Naive thymus-derived CD8-positive, alpha-beta T cell (primary cell): ENCODE measurements at places on chromosomes 12 and 14. TPM values are rescaled to one million over a fixed set of nuclear protein-coding genes. Genes with fewer than 3 reads are reported as not detected.

DNA sequence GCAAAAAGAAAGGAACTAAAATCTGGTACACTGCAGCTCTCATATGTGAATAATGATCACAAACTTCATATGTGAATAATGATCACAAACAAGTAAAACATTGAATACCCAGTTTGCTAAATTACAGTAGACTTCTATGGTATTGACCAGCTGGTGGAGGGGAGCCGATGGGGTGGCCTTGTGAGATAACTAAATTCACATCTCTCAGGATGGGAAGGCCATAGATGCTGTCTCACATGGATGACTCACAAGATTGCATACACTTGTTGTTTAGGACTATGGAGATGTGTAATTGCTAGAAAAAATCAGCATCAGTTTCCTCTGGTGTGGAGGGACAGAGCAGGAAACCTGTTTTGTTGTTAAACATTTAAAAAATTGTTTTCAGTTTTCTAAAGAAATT, 49.2 kb downstream of the ACACB start:
- no peaks in the 10 kb centered on the region for H3K27me3 ChIP-seq
- no peak for DNase-seq
- peaks cover 28% of the 10 kb centered on the region for H3K36me3 ChIP-seq
- H3K27ac ChIP-seq, result peak overlapping the region; percentile 11
- no peak overlapping the region for H3K4me3 ChIP-seq

- H3K27ac ChIP-seq, result peak overlapping the region; percentile 65
- peaks cover 67% of the 10 kb centered on the region for H3K4me1 ChIP-seq
- no peaks in the 10 kb centered on the region for H3K27me3 ChIP-seq
- H3K4me3 ChIP-seq, result peak overlapping the region; percentile 61
- H3K36me3 ChIP-seq, result peaks cover 11% of the 10 kb centered on the region
Observed at GRCh38 chr12:49564686-49565405, 3.1 kb downstream of the MCRS1 start.

GRCh38 chr14:20515846-20516245, 10.5 kb downstream of the RNASE10 start:
- DNase-seq, result no peak
- H3K4me1 ChIP-seq, result peaks cover 4% of the 10 kb centered on the region
- H3K27ac ChIP-seq, result no peak overlapping the region
- H3K4me3 ChIP-seq, result no peak overlapping the region
- peaks cover 2% of the 10 kb centered on the region for H3K27me3 ChIP-seq

GRCh38 chr12:42582498-42582897, 7.0 kb downstream of the PRICKLE1 start:
- H3K27me3 ChIP-seq, result peaks cover 35% of the 10 kb centered on the region
- no peak overlapping the region for H3K4me3 ChIP-seq
- no peaks in the 10 kb centered on the region for H3K36me3 ChIP-seq
- DNase-seq, result no peak
- no peak overlapping the region for H3K27ac ChIP-seq

DNA sequence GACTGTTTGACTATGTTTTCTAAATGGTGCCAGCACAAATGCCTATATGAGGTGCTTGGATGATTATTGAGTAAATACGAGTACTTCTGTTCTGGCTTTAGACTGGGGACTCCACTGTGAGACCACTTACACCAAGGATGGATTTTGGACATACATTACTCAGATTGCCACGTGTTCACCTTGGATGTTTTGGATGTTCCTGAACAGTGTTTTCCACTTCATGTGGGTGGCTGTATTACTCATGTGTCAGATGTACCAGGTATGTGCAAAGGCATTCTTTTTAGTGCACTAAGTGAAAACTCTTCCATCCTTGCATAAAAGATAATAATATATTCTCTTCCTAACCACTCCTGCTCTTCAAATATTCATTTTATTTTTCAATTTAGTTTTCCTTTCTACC, 30.7 kb downstream of the CSRP2 start:
- no peak for DNase-seq
- peak overlapping the region; percentile 62 for H3K27ac ChIP-seq
- peaks cover 42% of the 10 kb centered on the region for H3K36me3 ChIP-seq
- H3K4me1 ChIP-seq, result no peaks in the 10 kb centered on the region

- H3K27me3 ChIP-seq, result no peaks in the 10 kb centered on the region
- H3K4me1 ChIP-seq, result no peaks in the 10 kb centered on the region
- no peaks in the 10 kb centered on the region for H3K36me3 ChIP-seq
- H3K4me3 ChIP-seq, result no peak overlapping the region
- H3K27ac ChIP-seq, result peak overlapping the region; percentile 20
Observed at GRCh38 chr12:128914908-128915563, 61.8 kb downstream of the GLT1D1 start.

GRCh38 chr12:19129122-19129485, 429 bp upstream of the PLEKHA5 start:
- no peaks in the 10 kb centered on the region for H3K36me3 ChIP-seq
- peaks cover 19% of the 10 kb centered on the region for H3K4me1 ChIP-seq
- H3K27me3 ChIP-seq, result no peaks in the 10 kb centered on the region
- H3K27ac ChIP-seq, result peak overlapping the region; percentile 14
- DNase-seq, result no peak
- H3K4me3 ChIP-seq, result peak overlapping the region; percentile 83

DNA sequence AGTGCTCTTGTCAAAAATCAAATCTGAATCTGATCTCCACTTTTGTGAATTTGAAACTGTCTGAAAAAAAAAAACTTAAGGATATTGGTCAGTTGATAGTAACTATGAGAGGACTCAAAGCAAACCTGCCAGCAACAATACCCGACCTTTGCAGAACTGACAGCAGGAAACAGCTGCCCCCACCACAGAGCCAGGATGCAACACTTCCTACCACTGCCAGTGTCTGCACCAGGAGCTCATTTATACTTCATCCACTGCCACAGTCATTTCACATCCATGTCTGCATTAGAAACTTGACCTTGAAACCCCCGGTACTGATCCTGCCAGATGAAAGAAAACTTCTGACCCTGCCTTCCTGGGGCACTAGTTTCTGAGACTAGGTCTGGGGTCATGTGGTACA, 27.4 kb upstream of the RXYLT1 start:
- H3K27ac ChIP-seq, result no peak overlapping the region
- H3K4me1 ChIP-seq, result peaks cover 5% of the 10 kb centered on the region
- no peak overlapping the region for H3K4me3 ChIP-seq
- peaks cover 4% of the 10 kb centered on the region for H3K27me3 ChIP-seq
- no peaks in the 10 kb centered on the region for H3K36me3 ChIP-seq

GRCh38 chr12:104752881-104753280, 205.2 kb downstream of the SLC41A2 start:
- no peak for DNase-seq
- H3K27me3 ChIP-seq, result no peaks in the 10 kb centered on the region
- peaks cover 46% of the 10 kb centered on the region for H3K4me1 ChIP-seq
- H3K36me3 ChIP-seq, result peaks cover 17% of the 10 kb centered on the region

DNA sequence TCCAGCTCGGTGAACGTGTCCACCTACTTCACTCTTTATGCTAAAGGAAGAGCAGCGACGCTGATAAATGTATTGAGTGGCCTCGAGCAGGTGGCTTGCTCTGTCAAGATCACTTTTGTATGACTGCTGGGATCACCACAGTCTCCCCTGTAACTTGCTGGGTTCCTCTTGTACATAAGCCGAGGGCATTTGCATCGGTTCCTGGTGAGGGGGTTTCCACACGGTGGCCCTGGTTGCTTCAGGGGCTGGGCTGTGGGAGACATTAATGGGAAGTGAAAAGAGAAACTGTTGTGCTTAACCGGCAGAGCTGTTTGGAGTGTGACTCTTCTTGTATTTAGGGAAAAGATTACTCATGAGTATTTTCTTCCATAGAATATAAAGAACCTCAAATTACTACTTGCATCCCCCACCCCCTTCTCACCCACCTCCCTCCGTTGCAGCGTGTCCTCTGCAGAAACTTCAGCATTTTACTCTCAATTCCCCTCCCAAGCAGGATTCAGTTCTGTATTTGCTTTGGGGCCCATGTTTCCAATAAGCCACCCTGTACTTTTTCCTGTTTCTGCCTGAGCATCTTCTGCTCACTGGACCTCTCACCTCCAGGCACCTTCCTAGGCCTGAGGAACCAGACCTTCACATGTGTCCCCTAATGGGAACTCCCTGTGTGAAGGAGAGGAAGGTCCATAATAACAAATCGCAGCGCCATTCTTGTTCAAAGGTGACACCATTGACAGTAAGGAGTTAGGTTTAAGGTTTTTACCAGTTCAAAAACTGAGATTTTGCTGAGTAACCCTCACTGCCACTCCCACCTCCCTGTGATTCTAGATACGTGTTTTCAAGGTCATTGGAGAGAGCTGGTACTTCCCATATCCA, 187.0 kb downstream of the ETV6 start:
- H3K27ac ChIP-seq, result peak overlapping the region; percentile 31
- H3K27me3 ChIP-seq, result no peaks in the 10 kb centered on the region
- DNase-seq, result no peak
- peaks cover 58% of the 10 kb centered on the region for H3K4me1 ChIP-seq

- no peak overlapping the region for H3K4me3 ChIP-seq
- peaks cover 7% of the 10 kb centered on the region for H3K27me3 ChIP-seq
- no peaks in the 10 kb centered on the region for H3K4me1 ChIP-seq
- H3K36me3 ChIP-seq, result no peaks in the 10 kb centered on the region
- no peak overlapping the region for H3K27ac ChIP-seq
Observed at GRCh38 chr12:32507942-32508320, 108.6 kb downstream of the FGD4 start.

GRCh38 chr12:69366796-69367195, 7.3 kb downstream of the YEATS4 start:
- peaks cover 68% of the 10 kb centered on the region for H3K36me3 ChIP-seq
- H3K27ac ChIP-seq, result no peak overlapping the region
- no peak overlapping the region for H3K4me3 ChIP-seq
- no peaks in the 10 kb centered on the region for H3K27me3 ChIP-seq

GRCh38 chr12:121404734-121405133, 4.8 kb downstream of the RNF34 start:
- H3K27ac ChIP-seq, result no peak overlapping the region
- DNase-seq, result no peak
- H3K4me1 ChIP-seq, result peaks cover 47% of the 10 kb centered on the region
- no peaks in the 10 kb centered on the region for H3K27me3 ChIP-seq
- no peaks in the 10 kb centered on the region for H3K36me3 ChIP-seq
- H3K4me3 ChIP-seq, result no peak overlapping the region

- no peak overlapping the region for H3K4me3 ChIP-seq
- DNase-seq, result no peak
- H3K4me1 ChIP-seq, result no peaks in the 10 kb centered on the region
- H3K27me3 ChIP-seq, result peaks cover 10% of the 10 kb centered on the region
- H3K36me3 ChIP-seq, result no peaks in the 10 kb centered on the region
Observed at GRCh38 chr12:49885118-49885517, 18.6 kb downstream of the FAIM2 start.

- no peak overlapping the region for H3K27ac ChIP-seq
- no peak for DNase-seq
- no peaks in the 10 kb centered on the region for H3K27me3 ChIP-seq
- no peaks in the 10 kb centered on the region for H3K4me1 ChIP-seq
Observed at GRCh38 chr12:44509471-44509870, 366.6 kb downstream of the NELL2 start.

GRCh38 chr12:131984334-131984733, 34.6 kb downstream of the EP400 start:
- no peak for DNase-seq
- H3K27me3 ChIP-seq, result no peaks in the 10 kb centered on the region
- peaks cover 12% of the 10 kb centered on the region for H3K36me3 ChIP-seq
- H3K4me3 ChIP-seq, result no peak overlapping the region
- H3K27ac ChIP-seq, result no peak overlapping the region
- H3K4me1 ChIP-seq, result peaks cover 7% of the 10 kb centered on the region

GRCh38 chr12:72271451-72272090, 599 bp upstream of the TRHDE start:
- H3K36me3 ChIP-seq, result peaks cover 4% of the 10 kb centered on the region
- peaks cover 52% of the 10 kb centered on the region for H3K27me3 ChIP-seq
- DNase-seq, result no peak
- no peak overlapping the region for H3K4me3 ChIP-seq

GRCh38 chr12:58252914-58253313, 311.5 kb downstream of the ATP23 start:
- H3K27me3 ChIP-seq, result peaks cover 11% of the 10 kb centered on the region
- H3K36me3 ChIP-seq, result peaks cover 2% of the 10 kb centered on the region
- H3K27ac ChIP-seq, result no peak overlapping the region
- no peaks in the 10 kb centered on the region for H3K4me1 ChIP-seq

- H3K4me1 ChIP-seq, result peaks cover 7% of the 10 kb centered on the region
- H3K4me3 ChIP-seq, result no peak overlapping the region
- H3K27me3 ChIP-seq, result no peaks in the 10 kb centered on the region
- H3K27ac ChIP-seq, result no peak overlapping the region
- DNase-seq, result no peak
- no peaks in the 10 kb centered on the region for H3K36me3 ChIP-seq
Observed at GRCh38 chr14:31229638-31230572, 22.3 kb upstream of the HECTD1 start.

- no peak overlapping the region for H3K4me3 ChIP-seq
- peaks cover 5% of the 10 kb centered on the region for H3K27me3 ChIP-seq
- H3K27ac ChIP-seq, result no peak overlapping the region
Observed at GRCh38 chr14:56963381-56963780, 153.1 kb upstream of the OTX2 start.

- no peak overlapping the region for H3K27ac ChIP-seq
- H3K36me3 ChIP-seq, result no peaks in the 10 kb centered on the region
- H3K4me3 ChIP-seq, result no peak overlapping the region
- DNase-seq, result no peak
- H3K4me1 ChIP-seq, result no peaks in the 10 kb centered on the region
Observed at GRCh38 chr12:80268924-80269749, 169.8 kb downstream of the OTOGL start.

DNA sequence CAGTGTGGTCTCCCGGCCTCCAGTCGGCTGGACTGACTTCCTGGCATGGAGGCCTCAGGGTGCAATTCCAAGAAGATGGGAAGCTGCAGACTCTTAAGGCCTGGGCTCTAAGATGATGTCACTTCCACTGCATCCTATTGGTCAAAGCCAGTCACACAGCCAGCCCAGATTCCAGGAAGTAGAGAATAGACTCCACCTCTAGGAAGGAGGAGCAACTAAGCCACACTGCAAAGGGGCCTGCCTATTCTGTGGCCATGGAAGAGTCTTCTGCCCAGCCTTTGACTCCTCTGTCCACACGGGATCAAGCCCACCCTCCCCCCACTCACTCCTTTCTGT, 103.9 kb upstream of the RFLNA start:
- H3K36me3 ChIP-seq, result no peaks in the 10 kb centered on the region
- no peak overlapping the region for H3K27ac ChIP-seq
- H3K4me1 ChIP-seq, result no peaks in the 10 kb centered on the region
- peaks cover 2% of the 10 kb centered on the region for H3K27me3 ChIP-seq

DNA sequence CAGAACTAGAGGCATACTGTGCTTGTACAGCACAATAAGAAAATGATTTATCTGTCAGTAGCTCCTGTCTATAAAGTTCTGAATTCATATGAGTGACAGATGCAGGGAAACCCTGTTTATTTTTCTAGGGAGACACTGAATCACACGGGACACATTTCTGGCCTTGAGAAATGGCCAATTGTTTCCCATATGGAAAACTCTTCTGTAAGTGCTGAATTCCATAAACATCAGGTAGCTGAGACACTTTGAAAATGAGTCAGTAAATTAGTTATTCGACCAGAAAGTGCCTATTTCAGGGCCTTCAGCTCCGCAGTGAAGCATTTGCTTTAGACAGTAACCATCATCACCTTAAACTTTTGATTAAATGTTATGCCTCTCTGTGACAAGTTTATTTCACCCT, 184.4 kb downstream of the TMEM132D start:
- no peaks in the 10 kb centered on the region for H3K4me1 ChIP-seq
- no peaks in the 10 kb centered on the region for H3K27me3 ChIP-seq
- no peak for DNase-seq

CD27 gene
- 149 TPM for total RNA-seq

GARIN6 gene
- not detected for total RNA-seq

SIRT4 gene
- total RNA-seq, result 2.4 TPM

TAS2R9 gene
- not detected for total RNA-seq

ITGB7 gene
- total RNA-seq, result 362 TPM

PDZRN4 gene
- total RNA-seq, result not detected

PLEKHG7 gene
- not detected for total RNA-seq

SSTR1 gene
- total RNA-seq, result not detected

DCP1B gene
- total RNA-seq, result 23.2 TPM

SRRM4 gene
- total RNA-seq, result not detected

TMEM121 gene
- total RNA-seq, result 5.5 TPM

HCAR3 gene
- not detected for total RNA-seq

RFC5 gene
- total RNA-seq, result 16.7 TPM

BHLHE41 gene
- 0.08 TPM for total RNA-seq

FKBP4 gene
- total RNA-seq, result 67.2 TPM
